ENCODE measurements at places on chromosomes 7 and 10.

DNA sequence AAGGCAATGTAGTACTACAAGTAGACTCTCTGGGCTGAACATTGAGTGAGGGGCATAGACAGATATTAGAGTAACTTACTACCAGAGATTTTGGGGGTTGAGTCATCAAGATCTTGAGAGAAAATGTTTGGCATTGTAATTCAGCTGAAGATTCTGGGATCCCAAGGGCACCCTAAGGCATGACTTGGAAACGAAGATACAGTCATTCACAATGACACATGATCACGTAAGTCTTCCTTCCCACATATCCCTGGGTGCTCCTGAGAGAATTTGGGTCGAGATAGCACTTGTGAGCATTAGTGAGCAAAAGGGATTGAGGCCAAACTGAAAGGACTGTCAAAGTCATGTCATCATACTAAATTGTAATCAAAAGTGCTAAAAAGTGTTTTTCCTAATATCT lies 192.5 kb upstream of the PCLO start:
- no peak for DNase-seq

DNA sequence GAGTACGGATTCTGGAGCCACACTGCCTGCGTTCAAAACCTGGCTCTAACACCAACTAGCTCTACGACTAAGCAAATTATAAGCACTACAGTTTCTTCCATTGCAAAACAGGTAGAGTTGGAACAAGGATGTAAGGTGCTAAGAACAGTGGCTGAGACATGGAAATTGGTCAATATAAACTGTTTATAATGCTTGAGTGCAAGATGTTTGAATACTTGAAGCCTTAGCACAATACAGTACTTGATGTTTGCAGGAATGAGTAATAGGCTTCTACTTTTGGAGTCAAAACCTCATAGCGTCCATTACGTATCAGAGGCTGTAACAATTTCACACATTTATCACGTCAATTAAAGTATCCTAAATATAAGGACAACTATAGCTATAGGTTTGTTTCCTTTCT lies 6.9 kb downstream of the NT5C2 start:
- no peak for DNase-seq

GRCh38 chr10:105010411-105011121 lies 369.5 kb downstream of the SORCS3 start:
- DNase-seq = no peak

- DNase-seq = no peak
These were observed 3.0 kb upstream of the AOC1 start for GRCh38 chr7:150849204-150849775.

DNA sequence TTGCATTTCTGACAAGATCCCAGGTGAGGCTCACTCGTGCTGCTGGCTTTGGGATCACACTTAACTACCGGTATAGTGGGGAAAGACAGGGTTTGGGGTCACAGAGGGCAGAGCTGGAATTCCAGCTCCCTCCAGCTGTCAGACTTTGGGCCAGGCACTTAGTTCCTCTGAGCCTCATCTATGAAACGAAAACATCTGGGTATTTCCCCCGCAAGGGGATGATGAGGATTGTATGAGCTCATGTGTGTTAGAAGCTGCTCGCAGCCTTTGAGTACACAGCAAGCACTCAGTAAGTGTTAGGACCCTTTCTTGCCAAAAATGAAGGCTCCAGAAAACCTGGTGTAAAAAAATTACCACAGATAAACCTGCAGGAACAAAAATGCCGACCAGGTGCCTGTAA lies 66.1 kb downstream of the PRPF18 start:
- DNase-seq = no peak

DNA sequence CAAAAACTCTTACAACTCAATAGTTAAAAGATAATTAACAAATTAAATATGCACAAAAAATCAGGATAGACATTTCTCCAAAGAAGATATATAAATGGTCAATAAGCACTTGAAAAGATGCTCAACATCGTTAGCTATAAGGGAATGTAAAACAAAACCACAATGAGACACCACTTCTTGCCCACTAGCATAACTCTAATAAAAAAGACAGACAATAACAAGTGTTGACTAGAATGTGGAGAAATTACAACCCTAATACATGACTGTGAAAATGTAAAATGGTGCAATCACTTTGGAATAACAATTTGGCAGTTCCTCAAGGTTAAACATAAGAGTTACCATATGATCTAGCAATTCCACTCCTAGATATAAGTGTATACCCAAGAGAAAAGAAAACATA lies 74.3 kb upstream of the PCGF5 start:
- DNase-seq = no peak

DNA sequence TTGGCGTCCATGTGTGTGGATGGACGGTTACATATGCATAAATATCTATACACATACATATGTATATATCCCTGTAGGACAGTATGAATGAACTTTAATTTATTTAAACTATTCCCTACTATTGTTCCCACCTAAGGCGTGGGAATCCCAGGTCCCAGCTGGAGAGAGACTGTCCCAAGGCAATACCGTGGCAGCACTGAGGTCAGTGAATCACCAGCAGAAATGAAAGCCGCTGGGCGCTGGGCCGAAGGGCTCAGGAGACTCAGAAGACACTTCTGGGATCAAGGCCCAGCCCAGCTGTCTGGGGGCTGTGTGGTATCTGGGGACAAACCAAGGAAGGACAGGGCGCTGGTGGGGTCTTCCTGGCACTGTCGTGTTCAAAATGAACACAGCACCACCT lies 49.6 kb upstream of the MYL10 start:
- no peak for DNase-seq

DNA sequence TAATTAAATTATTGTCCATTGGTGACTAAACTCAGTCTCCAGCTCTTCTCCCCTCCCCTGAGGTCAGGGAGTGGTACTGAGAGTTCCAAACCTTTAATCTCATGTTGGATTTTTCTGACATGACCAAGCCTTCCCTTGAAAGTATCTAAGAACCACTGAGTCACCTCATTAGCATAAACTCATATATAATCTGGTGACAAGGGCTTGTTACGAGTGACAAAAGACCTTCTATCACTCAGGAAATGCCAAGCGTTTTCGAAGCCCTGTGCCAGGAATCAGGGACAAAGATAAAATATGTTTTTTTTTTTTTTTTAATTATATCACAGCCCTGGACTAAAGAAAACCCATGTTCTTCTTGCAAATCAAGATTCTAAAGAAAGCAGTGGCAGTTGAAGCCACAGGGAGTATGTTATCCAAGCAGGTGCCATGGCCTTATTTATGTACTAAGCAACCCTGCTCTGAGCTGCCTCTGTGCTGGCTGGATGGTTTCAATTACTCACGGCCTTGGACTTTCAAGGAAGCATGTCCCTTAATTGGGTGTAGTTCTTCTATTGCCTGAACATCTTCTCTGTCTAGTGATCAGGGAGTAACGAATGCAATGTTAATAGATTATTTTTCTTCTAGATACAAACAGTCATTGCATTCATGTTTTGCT lies 169.0 kb upstream of the PRKCQ start:
- no peak for DNase-seq

DNA sequence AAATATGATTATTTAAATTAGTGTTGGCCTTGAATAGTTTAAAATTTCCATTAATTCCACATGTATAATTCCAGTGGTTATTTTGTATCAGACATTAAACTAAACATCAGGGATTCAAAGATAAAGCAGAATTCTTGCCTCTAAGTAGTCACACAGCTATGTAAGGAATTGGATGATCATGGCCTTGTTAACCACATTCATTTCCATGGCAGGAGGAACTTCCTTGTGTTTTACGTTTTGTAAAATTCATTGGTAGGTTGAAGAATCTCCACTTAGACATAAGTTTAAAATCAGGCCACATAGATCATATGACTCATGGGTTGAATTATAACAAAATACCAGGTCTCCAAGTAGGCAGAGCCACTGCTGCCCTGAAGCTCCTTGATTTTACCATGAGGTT lies 289.7 kb downstream of the PLXDC2 start:
- DNase-seq = no peak

DNA sequence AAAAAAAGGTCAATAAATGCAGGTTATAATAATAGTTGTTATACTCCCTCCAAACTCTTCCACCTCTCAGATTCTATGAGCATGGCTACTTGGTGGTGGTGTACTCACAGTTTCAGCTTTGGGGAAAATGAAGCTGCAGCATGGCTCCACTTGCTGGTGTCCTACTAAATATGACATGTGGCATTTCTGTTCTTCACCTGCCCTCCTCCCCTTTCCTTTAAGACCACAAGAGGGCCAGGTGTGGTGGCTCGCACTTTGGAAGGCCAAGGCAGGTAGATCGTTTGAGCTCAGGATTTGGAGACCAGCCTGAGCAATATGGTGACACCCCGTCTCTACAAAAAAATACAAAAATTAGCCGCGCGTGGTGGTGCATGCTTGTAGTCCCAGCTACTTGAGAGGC lies 101.1 kb downstream of the SLC37A3 start:
- no peak for DNase-seq

GRCh38 chr10:77072836-77073662 lies 564.6 kb downstream of the KCNMA1 start:
- DNase-seq = no peak

DNA sequence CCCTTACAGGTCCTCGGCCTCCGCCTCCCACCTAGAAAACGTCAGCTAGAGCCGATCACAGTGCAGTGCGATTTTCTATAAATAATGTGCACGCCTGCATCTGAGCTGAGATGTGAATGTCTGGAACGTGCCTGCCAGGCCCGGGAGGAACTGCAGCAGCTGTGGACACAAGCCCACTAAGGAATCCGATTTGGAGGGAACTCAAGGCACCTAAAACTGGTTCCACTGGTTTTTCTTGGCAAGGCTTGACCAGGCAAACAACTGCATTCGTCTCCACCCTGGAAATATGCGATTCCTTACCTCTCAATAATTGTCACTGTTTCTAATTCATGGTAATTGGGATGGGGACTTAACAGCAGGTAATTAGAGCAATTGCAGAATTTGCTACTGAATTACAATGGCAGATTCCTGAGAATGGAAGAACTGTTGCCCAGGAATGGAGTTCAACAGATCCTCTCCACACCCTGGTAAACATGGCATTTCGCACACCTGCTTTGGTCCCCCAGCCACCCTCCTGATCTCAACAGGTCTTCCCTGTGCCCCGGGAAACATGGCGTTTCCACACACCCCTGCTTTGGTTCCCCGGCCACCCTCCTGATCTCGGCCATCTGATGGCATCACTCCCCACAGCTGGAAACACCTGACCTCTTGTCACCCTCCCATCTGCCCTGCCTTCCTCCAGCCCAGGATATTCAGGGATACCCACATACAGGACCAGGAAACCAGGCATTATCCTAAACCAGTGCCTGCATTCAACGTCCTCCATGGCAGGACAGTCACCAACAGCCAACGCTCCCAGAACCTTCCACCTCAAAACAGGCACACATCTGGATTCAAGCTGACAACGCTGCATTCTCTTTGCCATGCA lies 76.0 kb downstream of the DIP2C start:
- DNase-seq = no peak

DNA sequence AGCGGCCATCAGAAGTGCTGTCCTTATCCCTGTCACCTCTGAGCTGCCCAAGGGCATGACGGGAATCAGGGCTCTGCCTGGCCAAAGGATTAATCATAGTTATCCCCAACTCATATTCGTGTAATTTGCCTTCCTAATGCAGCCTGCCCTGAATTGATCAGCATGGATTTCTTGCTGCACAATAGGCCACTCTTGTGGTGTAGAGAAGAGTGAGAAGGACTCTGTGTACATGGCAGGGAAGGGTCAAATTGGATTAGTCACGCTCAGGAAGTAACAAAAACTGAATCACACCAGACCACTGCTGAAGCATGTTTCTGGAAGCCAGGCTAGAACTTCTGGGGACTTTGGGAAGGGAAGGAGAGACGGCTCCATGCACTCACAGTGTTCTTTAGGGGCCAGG lies 227.0 kb downstream of the BUB3 start:
- no peak for DNase-seq

DNA sequence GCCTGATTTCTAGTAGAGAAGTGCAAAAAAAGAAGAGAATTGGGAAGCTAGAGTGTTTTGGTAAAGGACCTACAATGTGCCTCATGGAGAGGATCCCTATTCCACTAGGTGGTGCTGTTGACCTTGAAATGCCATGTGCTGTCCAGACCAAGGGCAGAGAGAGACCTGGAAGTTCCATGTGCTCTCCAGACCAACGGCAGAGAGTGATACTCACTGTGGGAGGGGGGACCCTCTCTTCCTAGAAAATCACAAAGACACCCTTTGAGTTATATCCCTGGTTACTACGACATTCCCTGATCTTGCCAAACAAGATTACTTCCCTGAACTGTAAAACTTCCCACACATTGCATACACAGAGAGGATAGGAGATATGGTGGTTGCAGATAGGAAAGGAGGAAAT lies 212.7 kb upstream of the ZNF804B start:
- DNase-seq = no peak

DNA sequence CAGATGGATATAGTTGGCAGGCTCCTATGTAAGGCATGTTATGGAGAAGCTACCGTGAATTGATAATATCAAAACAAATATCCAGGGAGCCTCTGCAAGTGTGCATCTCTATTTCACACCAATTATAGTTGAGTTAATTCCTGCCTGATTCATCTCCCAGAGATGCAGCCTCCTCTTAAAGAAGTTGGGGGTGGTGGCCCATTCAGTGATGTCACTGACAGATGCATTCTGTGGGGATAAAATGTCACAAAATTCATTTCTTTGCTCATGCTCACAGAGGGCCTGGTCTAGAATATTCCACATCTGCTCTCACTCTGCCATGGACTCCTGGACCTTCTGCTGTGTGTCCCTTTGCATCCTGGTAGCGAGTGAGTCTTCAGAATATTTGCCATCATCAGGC lies 189.1 kb upstream of the PRSS1 start:
- no peak for DNase-seq

- no peak for DNase-seq
These were observed at the start of gene IL2RA for GRCh38 chr10:6062101-6062771. Gene IL2RA (minus strand): TSS chr10:6062367. CDS start chr10:6062151, 216 bp downstream.

DNA sequence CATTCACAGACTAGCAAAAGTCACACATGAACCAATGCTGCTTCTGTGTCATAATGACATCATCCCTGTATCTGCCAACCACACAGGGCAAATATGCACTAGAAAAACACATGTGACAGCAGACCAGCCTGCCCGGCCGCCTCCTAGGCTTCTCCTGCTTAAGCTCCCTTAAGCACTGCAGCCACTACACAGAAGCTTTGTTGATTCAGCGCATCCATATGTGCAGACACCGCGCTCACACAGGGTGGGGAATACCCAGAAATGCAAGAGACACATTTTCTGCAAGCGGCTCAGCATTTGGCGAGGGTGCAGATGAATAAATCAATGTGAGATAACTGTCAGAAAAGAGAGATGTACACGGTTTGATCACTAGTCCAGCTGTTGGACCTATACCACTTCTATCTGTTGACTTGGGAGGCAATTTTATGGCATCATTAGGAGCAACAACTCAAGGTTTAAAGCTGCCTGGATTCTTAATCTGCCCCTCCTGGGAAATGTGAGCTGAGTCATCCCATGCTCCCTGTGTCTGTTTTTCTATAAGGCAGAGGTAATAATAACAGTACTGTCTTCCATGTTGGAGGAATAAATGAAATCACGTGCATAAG lies 33.4 kb downstream of the CPXM2 start:
- DNase-seq = no peak
